ENCODE measurements at places on chromosomes 6 and 20. TPM values are rescaled to one million over a fixed set of nuclear protein-coding genes. Genes with fewer than 3 reads are reported as not detected.
A peak's percentile ranks its signal among the peaks of the same experiment; 100 is the strongest.

- no peaks in the 10 kb centered on the region for H3K36me3 ChIP-seq
- no peaks in the 10 kb centered on the region for H3K27me3 ChIP-seq
- H3K27ac ChIP-seq: peak overlapping the region; percentile 92
- peaks cover 10% of the 10 kb centered on the region for H3K4me1 ChIP-seq
- H3K4me3 ChIP-seq: peak overlapping the region; percentile 93
These were observed 534 bp downstream of the NANP start for GRCh38 chr20:25623225-25623735.

GRCh38 chr6:17817763-17818162 is 111.0 kb upstream of the NUP153 start:
- no peak overlapping the region for H3K4me3 ChIP-seq
- H3K27me3 ChIP-seq: no peaks in the 10 kb centered on the region
- no peak for DNase-seq
- H3K4me1 ChIP-seq: peaks cover 3% of the 10 kb centered on the region

DNA sequence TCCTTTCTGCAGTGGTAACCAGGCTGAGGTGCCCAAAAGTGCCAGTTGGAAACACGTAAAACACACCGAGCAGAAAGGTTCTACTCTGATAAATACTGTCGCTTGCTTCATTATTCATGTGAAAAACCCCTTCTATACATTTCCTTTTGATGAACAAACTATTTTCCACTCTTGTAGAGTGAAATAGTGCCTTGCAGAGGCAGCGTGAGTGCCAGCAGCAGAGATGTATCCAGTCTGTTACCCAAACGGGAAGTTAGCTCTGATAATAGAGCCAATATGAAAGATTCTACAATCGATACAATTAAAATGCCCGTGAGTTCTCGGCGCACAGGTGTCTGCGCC is 1.5 kb downstream of the ZBTB46 start:
- peak overlapping the region; percentile 43 for H3K27ac ChIP-seq
- H3K4me3 ChIP-seq: peak overlapping the region; percentile 56
- H3K36me3 ChIP-seq: no peaks in the 10 kb centered on the region
- no peak for DNase-seq
- peaks cover 3% of the 10 kb centered on the region for H3K4me1 ChIP-seq

GRCh38 chr6:42889815-42890214 is 10.4 kb downstream of the RPL7L1 start:
- H3K27me3 ChIP-seq: no peaks in the 10 kb centered on the region
- peak overlapping the region; percentile 99 for H3K27ac ChIP-seq
- H3K4me1 ChIP-seq: peaks cover 13% of the 10 kb centered on the region
- H3K4me3 ChIP-seq: peak overlapping the region; percentile 99
- H3K36me3 ChIP-seq: no peaks in the 10 kb centered on the region
- no peak for DNase-seq

- H3K4me3 ChIP-seq: no peak overlapping the region
- no peak for DNase-seq
- no peaks in the 10 kb centered on the region for H3K36me3 ChIP-seq
- no peaks in the 10 kb centered on the region for H3K27me3 ChIP-seq
- no peak overlapping the region for H3K27ac ChIP-seq
These were observed 201.3 kb downstream of the AKAP7 start for GRCh38 chr6:131336596-131336995.

DNA sequence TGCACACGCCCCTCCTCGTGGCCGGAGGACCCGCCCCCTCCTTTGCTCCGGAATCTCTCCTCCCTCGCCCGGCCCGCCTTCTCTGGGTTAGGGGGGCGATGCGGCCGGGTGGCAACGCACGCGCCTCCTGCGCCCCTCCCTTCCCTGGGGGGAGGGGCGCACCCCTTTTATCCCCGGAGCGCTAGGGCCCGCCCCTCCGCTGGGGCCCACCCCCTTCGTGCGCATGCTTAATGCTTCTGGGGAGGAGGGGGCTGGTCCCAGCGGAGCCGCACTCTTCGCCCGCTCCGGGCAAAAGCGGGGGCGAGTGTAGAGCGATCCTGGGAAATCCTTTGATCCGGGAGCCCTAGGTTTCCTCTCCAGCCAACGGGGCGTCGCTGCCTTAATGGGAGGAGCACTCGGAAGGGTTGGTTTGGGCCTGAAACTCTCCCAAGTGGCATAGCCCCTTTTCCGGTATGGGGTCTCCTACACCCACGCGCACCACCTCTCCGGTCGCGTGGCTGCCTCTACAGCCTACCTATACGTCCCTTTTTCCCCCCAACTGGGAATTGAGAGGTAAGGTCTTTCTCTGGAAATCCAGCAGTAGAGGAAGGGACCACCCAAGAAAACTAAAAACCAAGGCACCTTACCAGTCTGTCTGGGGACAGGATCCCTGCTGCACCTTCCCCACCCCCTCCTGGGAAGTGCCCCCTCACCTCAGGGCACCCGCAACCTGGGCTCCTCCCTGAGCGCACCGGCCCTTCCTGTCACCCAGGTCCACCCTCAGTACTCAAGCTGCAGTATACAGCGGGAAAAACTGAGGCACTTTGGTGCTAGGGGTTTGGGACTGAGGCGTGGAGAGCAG is 2.1 kb downstream of the SOX12 start:
- no peaks in the 10 kb centered on the region for H3K27me3 ChIP-seq
- no peaks in the 10 kb centered on the region for H3K36me3 ChIP-seq
- peak overlapping the region; percentile 65 for H3K4me3 ChIP-seq
- peak overlapping the region; percentile 93 for H3K27ac ChIP-seq
- peaks cover 5% of the 10 kb centered on the region for H3K4me1 ChIP-seq

DNA sequence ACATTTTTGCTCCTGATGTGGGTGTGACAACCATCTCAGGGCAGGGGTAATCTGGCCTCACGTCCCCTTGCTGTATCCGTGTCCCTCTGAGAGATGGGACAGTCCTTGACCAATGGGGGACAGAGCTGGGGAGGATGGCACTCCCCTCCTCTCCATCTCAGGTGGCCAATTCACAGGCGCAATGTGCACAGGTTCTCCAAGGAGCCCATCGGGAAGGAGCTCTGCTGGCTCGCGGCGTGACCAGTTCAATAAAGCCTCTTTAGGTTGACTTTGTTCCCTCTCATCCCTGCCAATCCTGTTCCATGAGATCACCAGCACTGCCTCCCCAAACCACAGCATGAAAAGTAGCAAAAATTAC is 196.3 kb upstream of the SLC24A3 start:
- H3K4me3 ChIP-seq: no peak overlapping the region
- DNase-seq: no peak
- no peaks in the 10 kb centered on the region for H3K4me1 ChIP-seq
- no peak overlapping the region for H3K27ac ChIP-seq
- no peaks in the 10 kb centered on the region for H3K27me3 ChIP-seq
- no peaks in the 10 kb centered on the region for H3K36me3 ChIP-seq

- H3K36me3 ChIP-seq: no peaks in the 10 kb centered on the region
- no peaks in the 10 kb centered on the region for H3K4me1 ChIP-seq
- no peak overlapping the region for H3K27ac ChIP-seq
- H3K27me3 ChIP-seq: no peaks in the 10 kb centered on the region
These were observed 96.0 kb downstream of the JPH2 start for GRCh38 chr20:44091026-44091425.

DNA sequence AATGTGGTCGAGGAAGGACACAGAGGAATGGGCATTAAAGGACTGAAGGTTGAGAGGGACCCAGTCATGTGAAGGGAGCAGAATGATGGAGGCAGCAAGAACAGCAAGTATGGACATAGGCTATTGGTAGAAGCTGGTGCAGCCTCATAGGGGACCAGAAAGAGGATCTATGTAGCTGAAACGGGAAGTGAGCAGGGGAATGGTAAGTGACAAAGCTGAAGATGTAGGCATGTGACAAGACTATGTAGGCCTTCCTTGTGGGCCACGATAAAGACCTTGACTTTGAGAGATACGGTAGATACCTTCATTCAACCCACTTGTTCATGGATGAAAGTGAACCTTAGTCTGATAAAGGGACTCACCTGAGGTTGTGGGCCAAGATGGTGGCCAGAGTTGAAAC is 3.5 kb downstream of the CTNNBL1 start:
- no peak for DNase-seq
- H3K27ac ChIP-seq: no peak overlapping the region
- H3K36me3 ChIP-seq: no peaks in the 10 kb centered on the region
- no peak overlapping the region for H3K4me3 ChIP-seq

Gene CRISP3
- total RNA-seq: not detected

Gene C20orf144
- total RNA-seq: not detected

Gene OOEP
- not detected for total RNA-seq

Gene PLCG1
- total RNA-seq: 46.4 TPM
